Smooth muscle cell of the coronary artery (primary cell): ENCODE measurements at places on chromosomes 4 and X. TPM values are rescaled to one million over a fixed set of nuclear protein-coding genes. Genes with fewer than 3 reads are reported as not detected.

The PRDM8 gene
- total RNA-seq: 1.4 and 2.2 TPM in 2 replicates

The BRCC3 gene
- total RNA-seq: 9.2 and 12.1 TPM in 2 replicates

The CYTL1 gene
- total RNA-seq: 0.15 and 2.5 TPM in 2 replicates

The LINC00632 gene
- 3.6 and 8.9 TPM in 2 replicates for total RNA-seq

The MAOB gene
- total RNA-seq: 0.12 and 1.7 TPM in 2 replicates

The XAGE1A gene
- not detected in 2 replicates for total RNA-seq

The MTTP gene
- 0.08 TPM in 1 of 2 replicates, not detected in the other for total RNA-seq

The ZDHHC15 gene
- total RNA-seq: 0.23 and 0.38 TPM in 2 replicates

The HTN3 gene
- not detected in 2 replicates for total RNA-seq

The TLL1 gene
- total RNA-seq: 0.08 and 0.12 TPM in 2 replicates

The RBMX gene
- 80.0 and 116 TPM in 2 replicates for total RNA-seq
